Renal pelvis (tissue), 12 donors: ENCODE measurements at places on chromosomes 13 and 19. TPM values are rescaled to one million over a fixed set of nuclear protein-coding genes. Genes with fewer than 3 reads are reported as not detected.

Gene MUC16
- polyA plus RNA-seq, result 0.06 TPM

Gene S1PR5
- polyA plus RNA-seq, result 1.2 TPM

Gene ZNF729
- 0.21 TPM for polyA plus RNA-seq

Gene ZFP14
- polyA plus RNA-seq, result 16.6 TPM

Gene CGB5
- polyA plus RNA-seq, result not detected

Gene RDH8
- not detected for polyA plus RNA-seq

Gene EFNB2
- polyA plus RNA-seq, result 134 TPM
